Suppressor macrophage treated with lipopolysaccharide for 1 hour (primary cell): ENCODE measurements at places on chromosomes 7 and 10.
A peak's percentile ranks its signal among the peaks of the same experiment; 100 is the strongest.

DNA sequence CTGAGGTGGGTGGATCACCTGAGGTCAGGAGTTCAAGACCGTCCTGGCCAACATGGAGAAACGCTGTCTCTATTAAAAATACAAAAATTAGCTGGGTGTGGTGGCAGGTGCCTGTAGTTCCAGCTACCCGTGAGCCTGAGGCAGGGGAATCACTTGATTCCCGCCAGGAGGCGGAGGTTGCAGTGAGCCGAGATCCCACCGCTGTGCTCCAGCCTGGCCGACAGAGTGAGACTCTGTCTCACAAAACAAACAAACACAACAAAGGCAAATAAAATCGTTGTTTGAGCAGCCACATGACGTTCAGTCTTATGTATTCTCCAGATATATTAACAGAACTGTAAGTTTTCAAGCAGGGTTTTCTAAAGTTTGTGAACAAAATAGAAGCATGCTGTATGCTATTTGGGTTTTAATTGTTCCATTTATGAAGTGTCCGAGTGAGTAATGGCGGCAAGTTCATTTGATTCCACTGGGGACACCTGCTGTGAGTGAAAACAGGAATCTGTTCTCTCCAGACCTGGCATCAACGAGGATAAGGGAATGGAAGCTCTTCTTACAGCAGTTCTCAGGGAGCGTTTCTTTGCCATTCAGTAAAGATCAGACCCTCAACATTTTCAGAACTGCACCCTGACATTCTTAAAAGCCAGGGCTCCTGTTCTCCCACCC, 122.5 kb upstream of the PITRM1 start:
- DNase-seq, result no peak

GRCh38 chr7:22723181-22723601, 3.8 kb upstream of the IL6 start:
- DNase-seq, result peak; percentile 95

DNA sequence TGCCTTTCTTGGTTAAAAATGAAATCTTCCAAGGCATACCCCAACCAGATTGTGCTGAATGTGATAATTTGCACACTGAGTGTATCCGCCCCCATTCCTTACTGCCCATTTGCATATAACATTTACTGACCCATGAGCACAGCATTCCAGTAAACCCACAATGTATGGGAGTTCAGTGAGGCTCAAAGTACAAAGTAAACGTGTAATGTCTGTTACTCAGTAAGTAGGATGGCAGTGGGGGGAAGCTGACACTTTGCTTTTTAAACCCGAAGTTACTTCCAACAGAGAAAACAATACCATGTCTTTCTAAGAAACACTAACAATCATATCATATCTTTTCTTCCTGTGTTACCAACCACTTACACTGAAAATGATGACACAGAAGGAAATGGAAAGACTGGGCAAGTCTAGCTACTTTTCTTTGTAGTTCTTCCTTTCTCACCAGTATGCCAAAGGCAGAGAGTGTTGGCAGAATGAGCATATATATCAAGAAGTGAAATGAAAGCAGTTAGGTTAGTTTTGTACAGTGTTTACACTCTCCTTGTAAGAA, 27.1 kb upstream of the SOSTDC1 start:
- no peak for DNase-seq

GRCh38 chr7:1895664-1896515, 225.8 kb downstream of the ELFN1 start:
- no peak for DNase-seq

GRCh38 chr7:52741670-52742290, 293.7 kb upstream of the POM121L12 start:
- no peak for DNase-seq

DNA sequence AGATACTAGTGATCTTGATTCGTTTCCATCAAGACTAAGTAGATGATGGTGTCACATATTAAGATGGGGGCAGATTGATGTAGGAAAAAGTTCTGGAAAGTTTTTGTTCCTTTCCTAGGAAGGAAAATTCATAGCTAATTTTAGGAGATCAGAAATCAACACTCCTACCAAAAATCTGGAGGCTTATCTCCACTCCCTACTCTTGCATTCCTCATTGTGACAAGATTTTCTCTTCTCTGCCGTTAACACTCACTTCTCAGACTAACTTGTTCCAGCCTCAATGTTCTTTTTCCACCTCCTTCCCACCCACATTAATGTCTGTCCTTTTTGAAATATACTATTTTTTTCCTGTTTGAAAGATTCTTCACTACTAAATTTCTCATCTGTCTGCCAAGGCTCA, 851.9 kb upstream of the GHITM start:
- no peak for DNase-seq

DNA sequence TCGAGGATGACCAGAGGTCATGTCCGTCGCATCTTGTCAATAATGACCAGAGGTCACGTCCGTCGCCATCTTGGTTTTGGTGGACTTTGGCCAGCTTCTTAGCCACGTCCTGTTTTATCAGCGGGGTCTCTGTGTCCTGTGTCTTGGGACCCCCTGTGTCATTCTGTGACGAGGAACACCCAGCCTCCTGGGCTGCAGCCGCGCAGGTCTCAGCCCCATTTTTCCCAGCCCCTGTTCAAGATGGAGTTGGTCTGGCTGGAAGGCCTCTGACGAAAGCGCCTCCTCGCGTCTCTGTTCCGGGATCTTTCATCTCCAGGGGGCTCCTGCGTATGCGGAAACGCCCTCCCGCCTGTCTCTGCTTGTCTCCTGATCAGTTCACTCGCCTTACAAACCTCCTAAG, 134.2 kb downstream of the ELFN1 start:
- no peak for DNase-seq

DNA sequence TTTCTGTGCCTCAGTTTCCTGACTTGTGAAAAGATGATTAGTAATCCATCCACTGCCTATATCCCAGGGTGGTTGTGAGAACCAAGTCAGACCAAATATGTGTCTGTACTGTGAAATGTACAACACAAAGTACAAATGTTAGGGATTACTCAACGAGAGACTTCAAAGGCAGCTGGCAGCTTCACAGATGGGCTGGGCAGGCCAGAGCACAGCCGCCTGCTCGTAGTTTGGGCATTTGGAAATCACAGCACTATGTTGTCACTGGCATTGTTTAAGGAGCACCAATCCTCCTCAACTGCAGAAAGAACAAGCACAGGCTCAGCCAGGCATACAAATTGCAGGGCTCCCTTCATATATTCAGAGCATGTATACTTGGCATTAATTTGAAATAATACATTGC, 64.5 kb upstream of the C10orf90 start:
- no peak for DNase-seq

DNA sequence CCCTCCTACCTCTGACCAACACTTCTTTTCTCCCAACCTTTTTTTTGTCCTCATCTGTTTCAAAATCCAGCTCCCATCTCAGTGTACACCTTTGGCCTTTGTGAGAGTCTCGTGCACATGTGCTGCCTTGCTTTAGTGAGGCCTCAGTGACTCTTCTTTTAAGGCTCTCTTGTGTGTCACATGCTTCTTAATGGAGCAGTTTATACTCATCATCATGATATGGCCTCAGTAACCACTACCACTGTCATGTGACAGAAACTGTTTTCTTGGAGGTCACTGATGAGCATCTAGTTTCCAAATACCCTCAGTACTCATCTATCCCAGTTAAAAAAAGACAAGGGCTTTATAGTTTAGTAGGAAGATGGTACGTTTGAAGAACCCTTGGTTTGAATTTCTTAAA, 8.1 kb upstream of the ARHGAP22 start:
- peak; percentile 89 for DNase-seq

DNA sequence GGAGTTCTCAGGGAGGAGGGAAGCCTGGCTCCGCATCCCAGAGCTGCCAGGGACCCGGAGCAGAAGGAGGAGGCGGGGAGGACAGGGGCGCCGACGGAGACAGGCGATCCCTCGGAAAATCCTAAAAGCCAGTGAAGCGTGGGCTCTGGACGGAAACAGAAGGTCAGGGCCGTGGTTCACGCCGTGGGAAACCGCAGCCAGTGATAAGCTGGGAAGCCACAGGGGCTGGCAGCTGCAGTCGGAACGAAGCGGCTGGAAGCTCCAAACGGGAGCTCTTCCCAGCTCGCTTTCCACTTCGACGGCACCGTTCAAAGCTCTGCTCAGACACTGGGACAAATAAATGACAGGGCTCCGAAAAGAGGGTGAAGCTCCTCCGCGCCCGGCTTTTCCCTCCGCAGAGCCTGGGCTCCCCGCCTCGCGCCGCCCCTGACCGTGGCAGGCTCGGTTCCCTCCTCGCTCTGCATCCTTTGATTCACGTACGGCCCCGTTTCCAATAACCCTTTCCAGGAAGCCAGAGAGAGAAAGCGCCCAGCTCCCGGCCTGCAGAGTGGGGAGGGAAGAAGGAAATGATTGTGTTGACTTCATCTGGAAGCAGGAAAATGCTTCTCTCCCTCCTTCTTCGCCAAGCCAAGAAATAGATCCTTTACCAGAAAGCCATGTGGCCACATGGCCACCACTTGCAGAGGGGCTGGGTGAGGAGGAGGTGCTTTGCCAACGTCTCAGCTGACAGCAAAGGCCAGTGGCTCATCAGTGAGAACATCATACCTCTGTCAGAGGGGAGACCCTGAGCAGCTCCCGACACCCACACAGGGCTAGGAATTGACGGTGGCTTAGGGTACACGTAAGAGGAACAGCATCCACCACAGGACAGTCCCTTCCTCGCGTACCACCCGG, 57.4 kb downstream of the ADRB1 start:
- DNase-seq, result peak; percentile 57

GRCh38 chr10:22648547-22648961, 65.8 kb downstream of the PIP4K2A start:
- DNase-seq, result no peak

- peak; percentile 76 for DNase-seq
These were observed 30.0 kb downstream of the NET1 start for GRCh38 chr10:5442065-5442989.

DNA sequence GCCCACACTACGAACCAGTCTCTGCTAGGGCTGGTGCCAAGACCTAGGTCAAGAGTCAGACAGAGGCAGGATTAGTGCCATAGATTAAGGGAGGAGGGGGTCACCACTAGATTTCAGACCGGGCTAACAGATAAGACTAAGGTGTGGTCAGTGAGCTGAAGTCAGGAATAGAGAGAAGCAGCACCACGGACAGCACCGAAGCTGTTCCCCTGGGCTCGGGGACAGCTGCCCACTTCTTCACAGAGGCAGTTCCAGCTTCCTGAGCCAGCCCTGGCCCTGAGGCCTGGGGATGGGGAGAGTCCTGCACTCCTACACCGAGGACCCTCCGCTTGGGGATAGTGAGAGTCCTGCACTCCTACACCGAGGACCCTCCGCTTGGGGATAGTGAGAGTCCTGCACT, 11.2 kb upstream of the JAKMIP3 start:
- no peak for DNase-seq

DNA sequence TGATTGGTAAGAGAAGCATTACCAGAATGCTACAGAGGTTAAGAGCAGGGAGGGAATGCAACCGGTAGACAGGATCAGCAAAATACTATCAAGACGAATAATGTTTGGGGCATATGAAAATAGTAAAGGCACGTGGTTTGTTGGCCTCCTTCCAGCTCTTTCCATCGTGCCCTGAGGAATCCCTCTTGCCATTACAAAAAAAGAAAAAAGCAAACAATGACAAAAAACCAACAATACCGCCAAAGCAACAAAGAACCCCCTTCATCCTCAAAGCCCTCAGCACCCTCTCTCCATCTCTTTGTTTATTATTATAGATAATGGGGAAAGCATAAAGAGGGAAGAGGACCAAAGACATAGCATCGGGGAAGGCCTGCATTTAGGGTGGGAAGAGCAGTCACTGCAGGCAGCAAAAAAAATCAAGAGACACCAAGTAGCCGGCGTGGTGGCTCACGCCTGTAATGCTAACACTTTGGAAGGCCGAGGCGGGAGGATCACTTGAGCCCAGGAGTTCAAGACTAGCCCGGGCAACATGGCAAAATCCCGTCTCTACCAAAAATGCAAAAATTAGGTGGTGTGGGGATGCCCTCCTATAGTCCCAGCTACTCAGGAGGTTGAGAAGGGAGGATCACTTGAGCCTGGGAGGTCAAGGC, 78.0 kb downstream of the HIP1 start:
- DNase-seq, result no peak

- no peak for DNase-seq
These were observed 2.9 kb downstream of the OLAH start for GRCh38 chr10:15046626-15047025.

DNA sequence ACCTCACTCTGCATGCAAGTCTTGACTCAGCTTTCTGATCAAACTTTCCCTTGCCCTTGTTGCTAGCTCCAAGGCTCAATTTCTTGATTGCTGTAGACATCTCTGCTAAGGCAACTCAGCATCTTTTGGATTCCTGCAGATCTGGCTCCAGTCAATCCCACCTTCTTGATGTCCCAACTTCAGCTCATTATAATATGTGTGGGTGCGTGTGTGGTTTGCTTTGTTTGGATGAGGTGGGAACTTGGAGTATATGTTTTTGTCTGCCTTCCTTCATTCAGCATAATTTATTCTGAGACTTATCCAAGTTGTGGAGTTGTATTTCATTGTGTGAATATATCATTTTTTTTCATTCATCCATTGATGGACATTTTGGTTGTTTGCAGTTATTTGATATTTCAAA, 364.8 kb upstream of the IGFBP3 start:
- DNase-seq, result no peak

- no peak for DNase-seq
These were observed 47.7 kb downstream of the TBXAS1 start for GRCh38 chr7:139876622-139877283.

GRCh38 chr7:13988731-13989125, 738 bp downstream of the ETV1 start:
- DNase-seq, result no peak

DNA sequence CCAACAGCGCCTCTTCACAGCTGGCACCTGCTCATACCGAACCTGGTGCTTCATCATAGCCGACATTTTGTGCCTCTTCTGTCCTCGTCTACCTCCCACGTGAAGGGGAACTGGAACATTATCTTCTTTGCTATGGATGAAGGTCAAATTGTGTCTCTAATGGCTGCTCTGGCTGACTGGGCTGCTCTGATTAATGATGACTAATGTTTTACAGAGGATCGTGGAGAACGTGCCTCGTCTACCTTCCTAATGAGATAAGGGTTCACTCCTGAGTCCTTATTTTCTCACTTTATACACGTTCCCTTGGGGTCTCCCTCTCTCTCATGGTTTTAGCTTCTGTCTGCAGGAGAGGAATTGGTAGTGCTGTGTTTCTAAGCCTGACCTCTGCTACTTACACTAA, 420.3 kb downstream of the PHTF2 start:
- DNase-seq, result no peak

- DNase-seq, result no peak
These were observed 401.4 kb downstream of the TNS3 start for GRCh38 chr7:47180516-47180826.

- DNase-seq, result no peak
These were observed 102.7 kb downstream of the CABCOCO1 start for GRCh38 chr10:61765176-61766087.

DNA sequence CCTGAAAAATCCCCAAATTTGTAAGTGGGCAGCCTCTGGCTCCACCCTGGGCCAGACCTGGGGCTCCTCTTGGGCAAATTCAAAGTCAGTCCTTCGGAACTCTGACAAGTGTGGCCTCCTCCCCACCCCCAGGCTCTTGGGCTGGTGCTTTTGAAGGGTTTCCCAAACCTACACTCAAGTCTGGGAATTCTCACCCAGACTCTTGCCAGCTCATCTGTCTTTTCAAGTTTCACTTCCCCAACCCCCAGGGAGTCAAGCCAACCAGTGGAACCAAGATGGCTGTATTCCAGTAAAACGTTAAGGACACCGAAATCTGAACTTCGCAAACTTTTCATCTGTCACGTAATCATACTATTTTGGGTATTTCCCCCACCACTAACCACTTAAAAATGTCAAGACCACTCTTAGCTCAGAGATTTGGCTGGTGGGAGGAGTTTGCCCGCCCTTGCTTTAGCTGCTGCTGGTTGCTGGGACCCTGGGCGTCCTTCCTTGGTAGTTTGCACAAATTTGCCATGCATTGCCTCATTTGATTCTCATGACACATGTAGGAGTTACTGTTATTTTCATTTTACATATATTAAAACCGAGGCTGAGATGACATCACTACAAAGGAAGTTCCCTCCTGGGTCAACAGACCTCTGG, 1.7 kb upstream of the MYO1G start:
- peak; percentile 100 for DNase-seq
